ENCODE measurements at places on chromosomes 3 and 15.
A peak's percentile ranks its signal among the peaks of the same experiment; 100 is the strongest.

DNA sequence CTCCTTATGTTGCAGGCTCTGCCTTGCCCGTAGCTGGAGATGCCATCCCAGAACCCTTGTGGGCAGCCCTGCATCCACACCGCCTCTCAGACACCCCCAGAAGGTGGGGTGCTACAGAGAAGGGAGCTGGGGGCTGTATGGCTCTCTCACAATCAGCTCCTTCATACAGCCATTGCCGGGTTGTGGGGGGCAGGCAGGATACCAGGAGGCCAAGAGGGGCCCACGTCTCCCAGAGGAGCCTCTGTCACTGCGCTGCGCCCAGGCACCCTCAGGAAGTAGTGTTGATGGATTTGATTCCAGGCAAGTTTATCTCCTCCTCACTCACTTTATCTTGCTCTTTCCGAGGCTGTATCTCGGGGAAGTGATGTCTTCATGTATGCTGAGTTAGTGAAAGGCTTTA, 171.6 kb downstream of the CHDH start:
- no peak for DNase-seq

GRCh38 chr3:128569756-128570155, 76.8 kb upstream of the GATA2 start:
- DNase-seq, result no peak

- DNase-seq, result no peak
Measured at GRCh38 chr15:29045717-29046116, 159.9 kb downstream of the APBA2 start.

- DNase-seq, result peak; percentile 6
Measured at GRCh38 chr3:100606894-100607512, 2.4 kb upstream of the ADGRG7 start.

- DNase-seq, result no peak
Measured at GRCh38 chr15:72319360-72319984, 485 bp downstream of the CELF6 start.

GRCh38 chr3:129344540-129345220, 66.0 kb downstream of the HMCES start:
- DNase-seq, result no peak

DNA sequence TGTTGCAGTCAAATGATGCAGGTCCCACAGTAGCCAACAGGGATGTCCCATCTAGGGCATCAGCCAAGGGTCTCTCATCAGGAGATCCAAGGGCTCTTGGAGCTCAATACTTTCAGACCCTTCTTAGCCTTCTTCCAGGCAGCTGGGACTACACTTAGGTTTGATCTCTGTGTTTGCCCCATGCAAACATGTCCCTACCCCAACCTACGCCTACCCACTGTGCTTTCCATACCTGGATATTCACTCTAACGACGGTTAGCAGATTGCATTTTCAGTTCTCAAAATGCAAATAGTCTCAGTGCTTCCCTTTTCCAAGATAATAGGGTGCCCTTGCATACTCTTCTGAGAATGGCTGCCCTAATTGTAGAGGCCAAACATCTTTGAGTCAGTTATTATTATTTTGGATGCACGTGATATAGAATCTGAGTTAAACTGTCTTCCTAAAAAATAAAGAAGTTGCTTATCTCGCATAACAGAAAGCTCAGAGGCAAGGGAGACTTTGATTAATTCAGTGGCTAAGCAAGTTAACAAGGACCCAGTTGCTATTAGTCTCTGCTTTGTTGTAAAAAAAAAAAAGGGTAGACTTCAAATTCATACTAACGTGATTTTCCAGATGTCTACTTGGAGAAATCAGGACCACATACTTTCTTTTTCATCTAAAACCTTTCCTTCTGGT, 1.0 kb upstream of the CEP70 start:
- DNase-seq, result no peak

DNA sequence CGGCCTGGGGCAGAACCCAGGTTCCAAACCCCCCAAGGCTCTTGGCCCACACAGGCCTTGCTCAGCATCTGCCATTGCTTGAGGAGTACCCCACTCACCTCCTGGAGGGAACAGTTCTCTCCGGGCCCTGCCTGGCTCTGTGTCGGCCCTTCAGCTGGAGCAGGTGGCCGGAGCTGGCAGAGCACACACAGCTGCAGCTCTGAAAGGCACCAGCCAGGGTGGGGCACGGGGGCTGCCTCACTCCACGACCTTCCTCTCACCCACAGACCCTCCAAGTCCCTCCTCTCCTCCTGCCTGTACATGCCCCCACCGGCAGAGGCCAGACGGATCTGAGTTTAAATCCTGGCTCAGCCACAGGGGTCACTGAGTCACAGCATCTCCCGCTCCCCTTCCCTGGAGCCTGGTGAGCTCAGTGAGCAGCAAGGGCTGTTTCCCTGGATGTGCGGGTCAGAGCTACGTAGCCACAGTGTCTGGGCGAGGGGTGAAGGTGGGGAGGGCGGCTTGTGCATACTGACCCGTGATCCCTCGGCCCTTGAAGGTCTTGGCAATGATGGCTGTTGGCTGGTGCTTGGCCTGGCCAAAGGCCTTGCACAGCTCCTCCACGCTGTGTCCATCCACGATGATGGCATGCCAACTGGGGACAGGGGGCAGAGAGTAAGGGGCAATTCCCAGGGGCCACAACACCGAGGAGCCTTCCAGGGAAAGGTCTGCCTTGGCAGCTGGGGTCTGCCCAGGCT, 23.0 kb downstream of the TKT start:
- DNase-seq, result no peak

GRCh38 chr15:75650908-75651809, 3.4 kb downstream of the SNX33 start:
- DNase-seq, result no peak

DNA sequence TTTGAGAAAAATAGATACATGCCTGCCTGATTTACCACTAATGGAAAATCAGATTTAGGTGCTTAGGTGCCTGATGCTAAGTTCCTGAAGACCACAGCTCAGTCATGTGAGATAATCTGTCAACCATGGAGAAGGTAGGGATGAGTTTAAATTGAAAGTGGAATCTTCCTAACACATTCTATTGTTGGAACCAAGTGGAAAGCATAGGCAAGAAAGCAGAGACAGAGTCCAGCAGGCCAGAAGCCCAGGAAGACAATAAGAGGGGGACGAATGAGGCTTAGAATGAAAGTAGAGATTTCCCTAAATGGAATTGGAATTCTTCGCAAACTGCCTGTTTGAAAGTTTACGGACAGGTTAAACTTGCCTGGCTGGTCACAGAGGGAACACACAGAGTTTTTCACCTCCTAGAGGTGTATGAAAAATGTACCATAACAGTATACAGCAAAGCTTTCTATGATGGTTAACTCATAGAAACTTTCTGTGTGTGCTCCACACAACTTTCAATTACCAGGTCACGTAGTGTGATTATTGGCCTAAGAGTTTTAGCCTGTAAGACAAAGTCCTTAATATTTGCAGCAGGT, 453.8 kb upstream of the KCNMB2 start:
- DNase-seq, result no peak

- no peak for DNase-seq
Measured at GRCh38 chr3:66693461-66694031, 192.7 kb upstream of the LRIG1 start.

- no peak for DNase-seq
Measured at GRCh38 chr3:141412936-141413354, 44.6 kb downstream of the ZBTB38 start.

GRCh38 chr15:62124176-62124972, 40.7 kb downstream of the C2CD4B start:
- no peak for DNase-seq

GRCh38 chr3:128524374-128525299, 31.6 kb upstream of the GATA2 start:
- DNase-seq, result no peak

- no peak for DNase-seq
Measured at GRCh38 chr3:38637906-38638305, 11.6 kb downstream of the SCN5A start.

- no peak for DNase-seq
Measured at GRCh38 chr3:52463416-52463815, 8.0 kb downstream of the NISCH start.

DNA sequence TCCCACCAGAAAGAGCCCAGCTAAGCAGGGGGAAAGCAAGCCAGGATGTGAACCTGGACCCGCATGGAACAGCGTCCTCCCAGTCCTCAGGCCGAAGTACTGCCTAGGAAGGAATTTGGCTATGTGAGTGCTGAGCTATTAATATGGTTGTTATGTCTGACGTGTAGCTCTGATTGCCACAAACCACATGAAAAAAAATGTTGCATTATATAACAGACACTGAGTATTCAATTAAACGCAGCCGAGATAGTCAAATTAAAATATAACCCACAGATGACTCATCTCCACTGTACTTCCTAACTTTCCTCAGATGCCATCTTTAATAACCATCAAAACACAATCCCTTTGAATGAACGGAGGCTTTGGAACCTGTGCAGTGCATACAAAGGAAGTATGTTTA, 111.1 kb downstream of the GABRB3 start:
- no peak for DNase-seq

GRCh38 chr15:61220125-61220524, 9.0 kb downstream of the RORA start:
- DNase-seq, result no peak

DNA sequence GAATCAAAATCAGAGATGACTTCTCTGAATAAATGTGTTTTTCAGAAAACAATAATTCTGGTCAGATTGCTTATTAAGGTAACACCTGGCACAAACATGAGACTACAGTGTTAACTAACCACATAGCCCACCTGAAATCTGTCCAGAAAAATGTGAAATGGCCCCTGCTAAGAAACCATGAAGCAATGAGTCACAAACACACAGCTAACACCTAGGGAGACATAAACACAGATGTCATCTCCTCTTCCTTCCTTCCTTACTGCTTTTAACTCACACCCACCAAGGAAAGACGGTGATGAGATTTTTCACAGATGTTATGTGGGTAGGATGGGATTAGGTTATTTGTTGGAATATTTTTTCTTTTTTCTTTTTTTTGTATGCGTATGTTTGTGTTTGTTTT, 315.0 kb upstream of the STAC start:
- no peak for DNase-seq

- no peak for DNase-seq
Measured at GRCh38 chr15:98233873-98234272, 273.4 kb downstream of the ARRDC4 start.

DNA sequence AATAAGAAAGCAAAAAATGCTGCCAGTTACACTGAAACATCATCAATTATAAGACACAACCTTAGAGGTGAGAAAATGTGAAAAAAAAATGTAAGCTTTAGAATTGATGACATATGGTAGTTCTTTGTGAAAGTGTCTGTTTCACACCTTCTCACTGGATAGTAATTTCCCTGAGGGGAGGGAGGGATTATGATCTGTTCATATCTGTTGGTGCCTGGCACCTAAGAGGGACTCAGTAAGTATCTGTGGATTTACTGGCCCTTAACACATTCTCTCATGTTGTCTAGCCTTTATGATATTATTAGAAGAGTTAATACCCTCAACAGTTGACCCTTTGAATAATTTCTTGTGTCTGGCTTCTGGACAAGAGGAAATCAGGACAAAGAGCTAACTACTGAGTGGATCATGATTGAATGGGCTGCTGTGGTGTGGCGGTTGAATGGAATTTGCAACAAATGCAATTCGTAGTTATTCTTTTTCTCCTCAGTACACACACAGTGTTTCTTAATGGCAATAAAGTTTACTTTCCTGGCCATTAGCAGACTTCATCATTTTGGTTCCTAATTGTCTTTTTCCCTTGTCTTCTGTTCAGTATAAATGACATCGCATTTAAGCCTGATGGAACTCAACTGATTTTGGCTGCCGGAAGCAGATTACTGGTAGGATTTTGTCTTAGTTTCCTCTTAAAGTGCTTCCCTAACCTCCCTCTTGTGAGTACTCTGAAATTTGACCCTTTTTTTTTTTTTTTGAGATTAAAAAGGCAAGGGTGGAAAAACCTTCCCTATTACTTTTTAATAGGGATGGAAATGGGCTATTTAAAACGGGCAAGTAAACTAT, 9.5 kb downstream of the IFT122 start:
- DNase-seq, result no peak

DNA sequence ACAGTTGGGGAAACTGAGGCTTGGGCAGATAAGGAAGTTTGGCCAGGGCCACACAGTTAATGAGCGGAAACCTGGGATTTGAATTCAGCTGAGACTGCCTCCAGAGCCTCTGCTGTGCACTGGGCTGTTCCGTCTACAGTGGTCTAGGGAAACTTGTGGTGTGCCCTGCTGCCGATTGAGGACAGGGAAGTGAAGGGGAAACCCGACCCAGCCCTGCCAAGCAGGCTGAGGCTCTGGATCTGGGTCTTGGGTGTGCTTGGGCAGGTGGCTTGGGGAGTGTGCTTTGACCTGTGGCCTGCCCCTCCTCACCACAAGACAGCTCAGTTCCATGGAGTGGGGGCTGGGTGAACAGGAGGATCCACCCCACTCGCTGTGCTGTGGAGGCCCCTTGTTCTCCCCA, 17.6 kb downstream of the NISCH start:
- no peak for DNase-seq

DNA sequence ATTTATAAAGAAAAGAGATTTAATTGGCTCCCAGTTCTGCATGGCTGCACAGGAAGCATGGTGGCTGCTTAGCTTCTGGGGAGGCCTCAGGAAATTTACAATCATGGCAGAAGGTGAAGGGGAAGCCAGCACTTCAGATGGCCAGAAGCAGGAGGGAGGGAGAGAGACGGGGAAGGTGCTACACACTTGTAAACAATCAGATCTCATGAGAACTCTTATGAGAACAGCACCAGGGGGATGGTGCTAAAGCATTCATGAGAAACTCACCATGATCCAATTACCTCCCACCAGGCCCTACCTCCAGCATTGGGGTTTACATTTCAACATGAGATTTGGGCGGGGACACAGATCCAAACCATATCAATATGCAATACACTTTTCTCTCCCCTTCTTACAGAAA, 73.7 kb downstream of the ECT2 start:
- DNase-seq, result no peak

- DNase-seq, result no peak
Measured at GRCh38 chr3:10518506-10519150, 13.2 kb upstream of the ATP2B2 start.

- no peak for DNase-seq
Measured at GRCh38 chr15:58064980-58065444, 499 bp downstream of the ALDH1A2 start.

DNA sequence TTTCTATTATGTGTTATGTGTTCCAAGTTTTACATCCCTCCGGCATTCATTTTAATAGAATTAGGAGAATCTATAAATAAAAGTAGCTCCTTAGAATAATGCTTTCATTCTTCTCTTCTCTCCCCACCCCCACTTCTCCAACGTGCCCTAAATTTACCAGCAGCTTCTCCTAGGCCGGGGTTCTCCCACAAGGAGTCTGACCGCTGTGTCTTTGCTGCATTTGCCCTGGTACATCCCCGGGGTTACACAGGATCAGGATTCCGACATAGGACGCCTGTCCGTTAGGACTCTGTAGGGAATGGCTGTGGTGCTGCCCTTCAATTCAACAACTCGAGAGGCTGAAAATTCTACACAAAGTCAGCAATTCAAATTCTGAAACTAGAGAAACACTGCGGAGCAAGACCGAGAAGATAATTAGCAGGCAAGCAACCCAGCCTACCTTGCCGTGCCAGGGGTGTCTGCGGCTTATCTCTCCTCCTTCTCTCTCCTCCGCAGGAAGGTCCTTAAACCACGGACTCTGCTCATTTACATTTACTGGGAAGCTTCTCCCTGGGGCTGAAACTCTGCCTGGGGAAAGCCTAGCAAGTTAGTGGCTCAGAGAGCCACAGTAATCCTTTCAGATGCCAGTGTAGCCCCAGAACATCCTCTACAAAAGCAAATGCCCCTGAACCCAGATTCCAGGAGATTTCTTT, 18.8 kb downstream of the PCSK6 start:
- no peak for DNase-seq
